Epithelial cell of prostate (primary cell): ENCODE measurements at places on chromosomes 12 and 14.

GRCh38 chr12:76539727-76540126, 19.8 kb downstream of the OSBPL8 start:
- no peak for DNase-seq

GRCh38 chr12:54132976-54133771, 55.6 kb downstream of the SMUG1 start:
- no peak for DNase-seq

DNA sequence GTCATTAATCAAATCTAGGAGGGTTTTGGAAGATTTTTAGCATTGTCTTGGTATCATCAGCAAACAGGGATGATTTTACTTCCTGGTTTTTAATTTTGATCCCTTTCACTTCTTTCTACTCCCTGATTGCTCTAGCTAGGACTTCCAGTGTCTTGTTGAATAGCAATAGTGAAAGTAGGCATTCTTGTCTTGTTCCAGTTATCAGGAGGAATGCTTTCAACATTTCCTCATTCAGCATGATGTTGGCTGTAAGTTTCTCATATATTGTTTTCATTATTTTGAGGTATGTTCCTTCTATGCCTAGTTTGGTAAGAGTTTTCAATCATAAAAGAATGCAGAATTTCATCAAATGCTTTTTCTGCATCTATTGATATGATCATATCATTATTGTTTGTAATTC, 244.2 kb upstream of the CLEC14A start:
- DNase-seq, result no peak

- no peak for DNase-seq
Measured at GRCh38 chr12:110906516-110906915, 13.9 kb downstream of the MYL2 start.

- DNase-seq, result no peak
Measured at GRCh38 chr12:30046376-30046775, 262.6 kb upstream of the TMTC1 start.

DNA sequence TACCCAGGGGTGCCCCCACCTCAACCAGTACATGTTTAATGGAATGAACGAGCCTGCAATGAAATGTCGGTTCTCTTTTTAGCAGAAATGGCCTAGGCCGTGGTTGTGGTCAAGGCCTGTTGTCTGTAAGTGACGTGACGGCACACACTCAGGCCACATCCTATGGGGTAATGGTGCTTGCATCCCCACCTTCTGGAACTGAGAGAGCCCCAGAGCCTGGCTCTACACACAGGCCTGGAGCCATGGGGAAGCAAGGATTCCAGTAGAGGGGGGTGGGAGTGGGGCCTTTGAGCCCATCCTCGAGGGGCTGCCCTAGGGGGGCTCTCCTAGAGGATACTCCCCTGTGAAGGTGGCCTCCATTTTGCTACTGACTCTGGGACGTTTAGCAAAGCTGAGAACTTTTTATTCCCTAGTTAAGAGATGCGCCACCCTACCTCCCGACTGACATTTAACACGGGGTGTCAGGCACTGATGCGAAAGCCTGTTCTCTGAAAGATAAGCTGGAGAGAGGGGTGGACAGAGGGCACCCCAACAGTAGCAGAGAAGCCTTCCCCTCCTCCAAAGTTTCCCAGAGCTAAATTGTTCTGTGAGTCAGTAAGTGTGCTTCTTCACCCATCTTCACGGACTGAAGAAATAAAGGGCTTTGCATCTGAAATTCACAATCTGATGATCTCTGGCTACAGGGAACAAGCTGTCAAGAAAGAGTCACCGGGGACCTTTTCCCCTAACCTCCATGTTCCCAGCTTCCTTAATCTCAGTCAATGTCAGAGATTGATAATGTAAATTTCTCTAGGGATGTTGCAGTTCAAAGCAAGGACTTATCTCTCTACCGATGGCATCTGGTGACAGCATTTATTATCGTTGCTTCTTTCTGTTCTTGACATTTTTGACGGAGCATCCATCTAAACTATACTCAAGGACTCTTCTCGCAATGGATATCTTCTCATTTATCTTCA, 6.8 kb downstream of the RIN3 start:
- no peak for DNase-seq

GRCh38 chr12:42129595-42130204, 15.0 kb downstream of the GXYLT1 start:
- DNase-seq, result no peak

- DNase-seq, result no peak
Measured at GRCh38 chr14:99562856-99563748, 40.9 kb downstream of the CCDC85C start.

DNA sequence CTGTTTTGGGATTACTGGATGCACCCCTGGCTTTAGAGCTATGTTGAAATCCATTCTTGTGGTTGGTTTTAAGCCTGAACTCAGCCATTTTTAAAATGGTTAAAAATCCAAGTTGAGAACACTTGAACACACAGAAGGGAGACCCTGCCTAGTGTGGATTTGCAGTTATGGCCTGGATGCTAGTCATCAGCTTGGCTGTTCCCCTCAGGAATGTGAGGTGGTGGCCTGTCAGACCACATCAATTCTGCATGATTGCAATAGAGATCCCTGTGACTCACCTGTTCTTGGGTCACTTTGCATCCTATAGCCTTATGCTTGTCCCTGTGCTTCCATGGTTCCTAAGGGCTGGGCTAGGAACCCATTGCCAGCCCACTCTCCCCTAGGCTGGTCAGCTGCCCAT, 454.1 kb downstream of the ATP23 start:
- DNase-seq, result no peak

- DNase-seq, result no peak
Measured at GRCh38 chr12:92136026-92136730, 9.5 kb downstream of the BTG1 start.

DNA sequence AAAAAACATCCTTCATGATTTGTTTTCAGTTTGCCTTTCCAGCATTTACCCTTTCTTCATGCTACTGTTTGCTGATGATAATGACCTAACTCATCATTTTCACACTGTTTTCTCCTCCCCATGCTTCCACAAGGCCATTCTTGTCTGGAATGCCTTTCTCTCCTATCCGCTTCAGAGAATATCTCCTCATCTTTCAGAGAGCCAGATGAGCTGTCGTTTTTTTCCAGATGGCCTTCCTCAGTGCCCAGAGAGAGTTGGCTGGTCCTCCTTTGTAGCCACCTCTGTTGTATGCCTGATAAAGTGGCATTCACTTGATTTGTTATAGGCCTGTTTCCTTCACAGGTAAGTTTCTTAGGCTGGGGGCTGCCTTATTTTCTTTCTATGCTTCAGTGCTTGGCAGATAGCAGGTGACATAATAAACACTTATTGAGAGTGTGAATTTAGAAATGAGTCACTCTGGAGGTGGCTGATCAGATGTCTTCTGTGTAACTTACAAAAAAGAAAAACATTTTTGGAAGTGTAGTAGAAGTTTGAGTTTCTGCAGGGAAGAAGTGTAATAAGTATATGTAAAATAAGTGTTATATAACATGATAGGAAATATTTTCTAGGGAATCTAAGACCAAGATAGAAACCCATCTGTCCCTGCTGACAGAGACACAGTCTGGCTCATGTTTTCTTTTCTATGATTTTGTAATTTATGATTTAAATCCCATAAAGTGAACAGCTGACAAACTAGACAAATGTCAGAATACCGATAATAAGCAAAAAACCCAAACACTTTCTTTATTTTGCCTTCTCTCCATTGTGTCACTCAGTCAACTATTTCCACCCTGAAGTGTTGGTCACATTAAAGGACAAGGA, 174.5 kb downstream of the DACT1 start:
- no peak for DNase-seq

DNA sequence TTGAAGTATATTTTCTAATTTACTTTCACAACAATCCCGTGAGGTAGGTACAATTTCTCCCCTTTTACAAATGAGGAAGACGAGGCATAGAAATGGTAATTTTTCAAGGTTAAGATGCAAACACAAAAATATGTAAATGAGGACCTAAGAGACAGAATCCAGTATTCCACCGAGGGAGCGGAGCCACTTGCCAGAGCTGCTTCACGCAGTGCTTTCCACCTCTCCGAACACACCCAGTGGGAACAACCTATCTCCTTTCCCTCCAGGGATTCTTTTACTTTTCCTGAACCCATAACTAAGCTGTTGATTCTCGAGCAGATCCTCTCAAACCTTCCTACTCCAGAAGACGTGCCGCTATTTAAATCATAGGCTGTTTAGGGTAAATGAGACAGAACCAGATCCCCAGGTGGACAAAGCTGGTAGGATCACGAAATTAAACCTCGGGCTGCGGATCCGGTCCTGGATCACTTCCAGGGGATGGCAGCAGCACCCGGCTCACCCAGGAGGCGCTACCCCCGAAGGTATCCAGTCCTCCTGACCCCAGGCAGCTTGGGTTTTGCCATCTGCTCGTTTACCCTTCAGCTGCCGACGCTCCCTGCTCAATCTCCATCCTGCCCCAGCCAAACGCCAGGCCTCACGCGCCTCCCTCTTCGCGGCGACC, 1.5 kb downstream of the DDHD1 start:
- DNase-seq, result no peak

DNA sequence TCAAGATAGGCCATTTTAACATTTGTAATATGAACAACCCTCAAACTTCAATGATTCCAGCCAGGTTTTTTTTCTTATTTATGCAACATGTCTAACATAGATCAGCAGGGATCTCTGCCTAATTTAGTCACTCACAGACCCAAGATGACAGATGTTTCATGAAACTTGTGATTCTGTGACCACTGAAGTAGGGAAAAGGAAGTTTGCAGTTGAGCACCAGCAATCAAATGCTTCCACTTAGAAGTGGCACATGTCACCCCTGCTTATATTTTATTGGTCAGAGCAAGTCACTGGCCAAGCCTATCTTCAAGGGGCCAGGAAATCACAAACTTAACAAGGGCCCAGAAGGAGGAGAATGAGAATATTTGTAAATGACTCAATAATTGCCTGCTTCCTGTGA, 150.6 kb downstream of the BCAT1 start:
- DNase-seq, result no peak

DNA sequence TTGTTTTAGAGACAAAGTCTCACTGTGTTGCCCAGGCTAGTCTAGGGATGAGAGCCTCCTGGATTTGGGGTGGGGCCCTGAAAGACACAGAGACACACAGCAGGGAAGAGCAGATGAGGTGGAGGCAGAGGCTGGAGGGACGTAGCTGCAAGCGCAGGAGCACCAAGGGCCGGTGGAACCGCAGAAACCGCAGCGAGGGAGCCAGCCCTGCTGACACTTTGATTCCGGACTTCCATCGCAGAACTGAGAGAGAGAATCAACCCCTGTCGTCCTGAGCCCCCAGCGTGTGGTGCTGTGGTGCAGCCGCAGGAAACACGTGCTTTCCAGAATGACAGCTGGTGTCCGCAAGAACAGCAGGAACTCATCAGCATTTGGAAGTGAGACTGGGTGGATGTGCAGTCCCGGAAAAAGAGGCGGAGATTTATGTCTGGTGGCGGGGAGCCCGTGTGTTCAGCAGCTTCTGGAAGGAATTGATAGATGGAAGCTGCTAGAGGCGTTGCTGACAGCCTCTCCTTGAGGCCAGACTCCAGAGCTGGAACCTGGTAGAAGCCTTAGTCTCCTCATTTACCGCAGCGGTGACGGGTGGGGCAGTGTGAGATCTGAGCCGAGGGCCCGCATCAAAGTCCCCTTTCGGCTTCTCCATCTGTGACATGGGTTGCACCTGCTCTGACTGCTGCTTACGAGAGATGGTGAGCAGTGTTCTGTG, 21.9 kb upstream of the KLC1 start:
- no peak for DNase-seq

- DNase-seq, result no peak
Measured at GRCh38 chr12:54341378-54342300, 16.7 kb downstream of the COPZ1 start.

- DNase-seq, result no peak
Measured at GRCh38 chr12:57610554-57611107, 604 bp upstream of the ARHGEF25 start.

DNA sequence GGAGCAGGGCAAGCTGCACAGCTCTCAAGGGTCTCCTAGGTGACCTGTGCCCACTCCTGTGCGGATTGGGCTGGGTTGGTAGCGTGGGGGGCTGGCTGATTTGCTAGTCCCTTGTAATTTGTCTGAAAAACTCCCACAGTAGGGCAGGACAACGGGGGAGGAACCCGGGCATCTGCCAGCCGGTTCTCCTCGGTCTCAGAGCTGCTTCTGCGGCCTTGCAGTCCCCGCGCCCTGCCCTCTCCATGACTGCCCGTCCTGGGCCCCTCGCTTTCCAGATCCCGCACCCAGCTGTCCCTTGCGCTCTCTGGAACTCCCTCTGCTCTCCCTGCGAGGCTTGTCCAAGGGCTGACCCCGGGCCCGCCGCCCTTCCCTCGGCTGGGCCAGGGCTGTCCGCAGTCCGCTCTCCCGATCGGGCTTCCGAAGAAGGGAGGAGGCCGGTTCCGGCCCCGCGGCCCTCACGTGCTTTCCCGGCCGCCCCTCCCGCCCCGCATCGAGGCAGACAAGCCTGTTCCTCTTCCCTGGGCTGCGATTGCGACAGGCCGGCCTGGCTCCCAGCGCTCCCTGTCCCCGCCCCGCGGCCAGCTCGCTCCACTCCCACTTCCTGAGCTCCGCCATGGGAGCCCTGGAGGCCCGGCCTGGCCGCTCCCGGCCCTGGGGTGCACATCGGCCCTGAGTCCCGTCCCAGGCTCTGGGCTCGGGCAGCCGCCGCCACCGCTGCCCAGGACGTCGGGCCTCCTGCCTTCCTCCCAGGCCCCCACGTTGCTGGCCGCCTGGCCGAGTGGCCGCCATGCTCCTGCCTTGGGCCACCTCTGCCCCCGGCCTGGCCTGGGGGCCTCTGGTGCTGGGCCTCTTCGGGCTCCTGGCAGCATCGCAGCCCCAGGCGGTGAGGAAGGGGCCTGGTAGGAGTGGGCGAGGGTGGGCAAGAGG, at the start of gene LTBR:
Gene LTBR, plus strand, starts transcription at position 591 of the 927 bp plus-strand sequence. Its CDS starts 197 bp downstream, at position 788.
- peak; percentile 58 for DNase-seq

DNA sequence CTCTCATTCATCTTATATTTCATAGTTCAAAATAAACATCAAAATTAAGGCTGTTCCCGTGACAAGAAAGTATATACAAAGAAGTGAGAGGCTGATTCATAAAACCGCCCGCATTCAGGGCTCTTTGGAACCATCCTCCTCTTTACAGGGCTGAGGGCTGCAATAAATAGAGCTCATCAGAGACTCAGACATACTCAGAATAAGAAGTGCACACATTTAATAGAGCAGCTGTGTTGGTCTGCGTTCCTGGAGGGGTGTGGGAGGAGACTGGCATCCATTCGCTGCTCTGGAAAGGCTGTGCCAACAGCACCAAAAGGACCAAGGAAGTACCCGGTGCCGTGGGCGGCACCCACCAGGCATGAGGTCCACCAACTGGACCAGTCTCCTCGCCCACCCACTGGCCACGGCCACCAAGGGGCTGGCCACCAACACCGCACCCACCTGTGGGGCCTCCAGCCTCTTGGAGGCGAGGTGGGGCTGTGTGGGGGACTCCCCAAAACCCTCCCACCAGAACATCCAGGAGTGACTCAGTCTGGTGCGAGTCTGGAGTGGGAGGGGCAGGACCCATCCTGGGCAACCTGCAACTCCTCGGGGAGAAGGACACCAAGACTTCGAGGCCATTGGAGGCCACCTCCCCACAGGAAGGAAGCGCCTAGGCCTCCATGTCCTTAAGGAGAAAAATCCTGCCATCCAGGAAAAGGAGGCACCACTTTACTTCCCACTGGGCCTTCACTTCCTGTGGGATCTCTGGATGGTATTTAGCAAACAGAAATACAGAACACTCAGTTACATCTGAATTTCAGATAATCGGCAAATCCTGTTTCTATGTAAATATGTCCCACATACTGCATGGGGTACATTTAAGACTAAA, 32.7 kb downstream of the VCPKMT start:
- DNase-seq, result no peak

GRCh38 chr12:51942501-51943000, 8.9 kb upstream of the ACVR1B start:
- no peak for DNase-seq
